Activated CD4-positive, alpha-beta T cell treated with anti-CD3 and anti-CD28 coated beads for 24 hours (primary cell): ENCODE measurements at places on chromosomes 11 and 22.

- no peak for DNase-seq
These were observed 1.8 kb downstream of the PANX1 start for GRCh38 chr11:94130298-94131046.

GRCh38 chr11:45900916-45901617 is 6.0 kb downstream of the FREY1 start:
- DNase-seq = no peak

GRCh38 chr11:1674173-1675131 is 22.5 kb upstream of the KRTAP5-6 start:
- no peak for DNase-seq

GRCh38 chr22:43964314-43964857 is 9.1 kb downstream of the SAMM50 start:
- no peak for DNase-seq

GRCh38 chr11:73017024-73017751 is 124.9 kb downstream of the FCHSD2 start:
- DNase-seq = no peak

DNA sequence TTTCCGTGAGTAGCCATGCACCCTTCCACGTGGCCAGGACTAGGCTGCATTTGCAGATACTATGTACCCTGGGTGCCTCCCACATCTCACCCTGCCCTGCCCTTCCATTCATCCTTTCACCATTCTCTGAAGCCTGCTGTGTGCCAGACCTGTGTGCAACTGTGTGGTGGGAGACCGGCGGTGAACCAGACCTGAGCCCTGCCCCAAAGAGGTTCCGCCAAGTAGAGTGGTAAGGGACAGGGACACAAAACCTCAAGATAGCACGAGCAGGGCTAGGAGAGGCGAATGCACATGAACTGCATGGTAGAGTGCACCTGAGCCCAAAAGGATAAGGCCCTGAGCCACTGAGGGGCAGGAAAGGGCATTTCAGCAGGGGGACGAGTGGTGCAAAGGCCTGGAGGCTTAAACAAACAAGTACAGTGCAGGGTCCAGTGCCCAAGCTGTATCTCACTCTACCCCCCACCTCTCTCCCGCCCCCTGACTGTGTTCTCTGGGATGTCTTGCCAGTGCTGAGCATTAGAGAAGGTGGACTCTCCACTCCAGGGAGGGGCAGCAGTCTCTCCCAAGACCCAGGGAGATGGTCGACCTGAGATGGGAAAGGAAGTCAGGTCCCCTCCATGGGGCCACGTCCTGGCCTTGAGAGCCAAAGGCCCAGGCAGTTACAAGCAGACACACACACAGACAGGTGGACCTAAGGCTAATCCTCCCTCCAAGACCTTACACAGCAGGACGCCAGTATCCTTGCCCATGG is 14.1 kb upstream of the ARAP1 start:
- DNase-seq = no peak

DNA sequence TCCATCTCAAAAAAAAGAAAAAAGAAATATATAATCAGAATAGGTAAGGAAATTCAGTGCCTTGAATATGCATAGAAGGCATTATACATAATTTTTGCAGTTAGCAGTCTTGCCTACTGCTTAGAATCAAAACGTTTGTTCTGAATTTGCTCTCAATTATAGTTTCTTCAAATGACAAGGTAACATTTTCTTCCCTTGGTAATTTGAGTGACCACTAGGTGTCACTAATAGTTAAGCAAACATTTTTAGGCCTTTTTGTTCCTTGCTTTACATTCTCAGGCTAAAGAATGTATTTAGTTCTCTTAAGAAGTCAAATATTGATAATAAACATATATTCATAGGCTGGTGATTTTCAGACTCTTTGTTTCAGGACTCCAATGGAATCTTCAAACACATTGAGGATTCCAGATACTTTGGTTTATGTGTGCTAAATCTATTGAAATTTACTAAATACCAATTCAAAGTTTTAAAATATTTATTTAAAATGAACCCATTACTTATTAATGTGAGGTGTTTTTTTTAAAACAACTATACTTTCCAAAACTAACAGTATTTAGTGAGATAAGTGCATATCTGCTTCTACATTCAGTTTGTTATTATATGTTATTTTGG is 55.0 kb upstream of the DEPDC7 start:
- no peak for DNase-seq

DNA sequence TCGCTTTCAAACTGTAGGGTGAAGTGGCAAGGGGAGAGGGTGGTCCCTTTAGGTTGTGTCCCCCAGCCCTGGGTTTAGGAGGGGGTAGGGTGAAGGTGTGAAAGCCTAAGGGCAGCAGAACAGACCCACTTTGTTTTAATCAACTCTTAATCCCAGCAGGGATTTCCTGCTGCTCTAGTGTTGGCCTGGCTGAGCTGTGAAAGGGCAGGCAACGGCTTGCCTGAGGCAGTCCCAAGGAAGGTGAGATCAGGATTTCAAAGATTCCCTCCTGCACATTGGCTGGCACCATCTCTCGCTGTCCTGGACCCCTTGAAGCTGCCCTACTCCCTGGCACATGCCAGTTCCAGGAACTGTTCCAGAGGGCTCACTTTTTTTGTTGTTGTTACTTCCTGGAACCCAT is 221.3 kb downstream of the INSC start:
- no peak for DNase-seq

GRCh38 chr22:19870153-19871022 is 15.7 kb upstream of the GNB1L start:
- DNase-seq = no peak

DNA sequence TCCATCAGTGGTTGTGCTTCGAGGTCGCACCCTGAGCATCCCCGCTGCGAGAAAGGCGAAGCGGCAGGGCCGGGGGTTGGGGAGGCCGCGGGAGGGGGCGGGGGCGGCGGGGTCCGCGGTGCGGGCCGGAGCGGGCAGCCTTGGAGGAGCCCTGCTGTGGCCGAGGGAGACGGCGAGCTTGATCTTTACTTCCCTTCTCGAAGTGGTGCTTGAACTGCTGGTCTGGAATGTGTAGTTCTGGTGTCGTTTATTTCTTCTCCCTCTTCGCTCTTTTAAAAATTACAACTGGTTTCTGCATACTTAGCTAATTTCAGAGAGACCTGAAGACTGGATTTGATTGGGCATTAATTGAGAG is 1.1 kb downstream of the APLP2 start:
- DNase-seq = no peak

GRCh38 chr11:75603791-75604736 is 42.0 kb downstream of the SERPINH1 start:
- DNase-seq = no peak

GRCh38 chr22:42581762-42582716 is 28.3 kb downstream of the SERHL2 start:
- DNase-seq = peak; percentile 83

DNA sequence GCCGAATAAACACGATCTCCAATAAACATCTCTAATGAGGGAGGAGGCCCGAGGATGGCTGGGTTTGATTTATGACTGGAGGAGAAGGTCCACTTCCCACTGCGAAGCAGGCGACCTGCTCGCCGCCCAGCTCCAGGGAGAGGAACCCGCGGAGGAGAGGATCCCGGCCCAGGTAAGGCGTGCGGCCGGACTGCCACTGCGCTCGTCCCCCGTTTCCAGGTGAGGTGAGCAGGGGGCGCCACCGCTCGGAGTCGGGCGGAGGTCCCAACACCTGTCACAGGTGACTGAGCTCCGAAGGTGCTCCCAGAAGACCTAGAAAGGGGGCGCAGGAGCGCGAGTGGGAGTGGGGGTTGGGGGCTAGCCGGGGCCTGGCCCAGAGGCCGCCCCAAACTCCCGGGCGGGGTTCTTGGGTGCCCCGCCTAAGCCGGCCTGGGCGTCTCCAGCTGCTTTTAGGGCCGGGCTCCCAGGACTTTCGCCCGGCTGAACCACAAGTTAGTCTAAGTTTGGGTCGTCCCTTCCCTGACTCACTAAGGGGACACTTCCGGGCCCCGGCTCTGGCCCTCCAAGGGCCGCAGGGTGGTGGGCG is 5.4 kb upstream of the PAX6 start:
- no peak for DNase-seq

GRCh38 chr22:36323855-36324331 is 63.9 kb downstream of the MYH9 start:
- no peak for DNase-seq

DNA sequence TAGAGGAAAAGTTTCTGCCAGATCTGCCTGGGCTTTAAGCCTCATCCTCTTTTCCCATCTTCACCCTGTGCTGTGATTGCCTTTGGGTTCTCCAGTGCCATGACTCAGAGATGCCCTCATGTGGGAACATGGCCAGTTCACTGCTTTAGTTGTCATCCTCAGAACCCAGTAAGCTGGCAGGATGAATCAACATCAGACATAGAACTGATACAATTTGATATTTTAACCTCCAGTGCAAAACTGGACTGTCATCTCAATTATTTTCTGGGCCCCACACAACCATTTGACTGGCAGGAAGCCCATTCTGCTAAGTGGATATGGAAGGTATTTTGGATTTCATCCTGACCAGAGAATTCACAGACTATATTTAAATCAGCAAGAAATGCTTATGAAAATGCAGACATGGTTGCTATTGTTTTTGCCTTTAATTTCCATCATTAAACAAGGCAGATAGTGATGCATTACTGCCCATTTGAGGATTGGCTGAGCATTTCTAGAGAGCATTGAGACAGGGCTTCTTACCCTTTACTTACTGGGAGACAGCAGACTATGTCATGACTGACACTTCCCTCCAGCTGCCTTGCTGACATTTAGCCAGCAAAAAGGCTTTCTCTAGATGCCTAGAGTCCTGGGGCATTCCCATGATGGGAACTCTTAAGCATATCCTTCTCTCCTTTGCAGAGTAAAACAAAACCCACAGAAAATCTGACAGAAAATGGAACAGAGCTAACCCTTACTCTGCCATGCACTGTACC is 327.1 kb upstream of the MTNR1B start:
- DNase-seq = no peak

GRCh38 chr11:128483211-128483788 is 104.1 kb downstream of the ETS1 start:
- DNase-seq = no peak

- DNase-seq = no peak
These were observed 47.7 kb upstream of the GAB2 start for GRCh38 chr11:78465169-78465942.

DNA sequence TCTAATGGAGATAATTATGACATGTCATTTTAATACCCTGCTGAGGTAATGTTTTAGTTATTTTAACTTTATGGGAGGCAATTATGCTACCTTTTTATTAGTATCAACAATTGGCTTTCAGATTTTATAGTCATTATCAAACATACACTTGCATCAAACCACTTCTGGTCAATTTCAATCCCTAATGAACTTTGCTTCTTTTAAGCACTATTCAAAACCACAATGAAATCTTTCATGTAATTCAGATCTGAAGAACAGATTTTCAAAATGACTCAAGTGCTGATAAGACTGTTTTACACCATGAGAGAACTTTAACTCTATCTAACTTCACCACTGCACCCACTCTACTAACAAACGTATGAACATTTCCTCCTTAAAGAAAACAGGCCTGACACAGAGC is 25.9 kb upstream of the CCDC34 start:
- no peak for DNase-seq

- no peak for DNase-seq
These were observed 22.7 kb upstream of the CD44 start for GRCh38 chr11:35116245-35116644.

GRCh38 chr11:64448599-64449380 is 89.8 kb downstream of the RPS6KA4 start:
- DNase-seq = peak; percentile 43

DNA sequence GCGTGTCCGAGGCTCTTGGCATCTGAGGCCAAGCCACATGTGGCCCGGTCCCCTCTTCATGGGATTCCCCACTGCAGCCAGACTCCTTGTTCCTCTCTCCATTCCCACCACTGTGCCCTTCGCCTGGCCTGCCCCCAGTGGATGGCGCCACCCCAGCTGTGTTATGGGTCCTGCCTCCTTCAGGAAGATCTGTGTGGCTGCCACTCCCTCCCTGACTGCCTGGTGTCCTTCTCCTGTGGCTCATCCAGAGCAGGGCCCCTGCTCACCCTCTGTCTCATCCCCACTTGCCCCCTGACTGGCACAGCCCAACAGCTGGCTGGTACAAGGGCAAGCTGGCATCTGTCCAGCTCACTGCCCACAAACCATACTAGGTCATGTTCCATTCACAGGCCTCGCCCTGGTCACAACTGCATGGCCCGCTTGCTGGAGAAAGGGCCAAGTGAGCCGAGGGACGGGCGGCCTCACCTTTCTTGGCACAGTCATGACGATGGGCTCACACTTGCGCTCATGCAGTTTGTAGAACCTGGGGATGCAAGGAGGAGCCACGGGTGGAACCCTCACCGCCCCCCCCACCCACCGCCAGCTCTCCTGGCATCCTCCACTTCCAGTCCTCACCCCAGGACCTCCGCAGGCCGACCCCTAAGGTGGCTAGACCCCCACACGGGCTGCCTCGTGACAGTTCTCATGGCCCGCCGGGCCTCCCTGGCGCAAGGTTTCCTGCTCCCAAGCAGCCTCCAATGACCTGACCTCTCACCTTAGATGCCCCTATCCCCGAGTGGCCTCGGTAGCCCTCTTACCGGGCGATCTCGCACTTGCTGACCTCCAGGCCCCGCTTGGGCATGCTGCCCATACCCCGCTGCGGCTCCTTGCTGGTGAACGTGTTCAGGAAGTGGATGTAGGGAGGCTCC is 2.1 kb upstream of the PTPRCAP start:
- no peak for DNase-seq

- DNase-seq = no peak
These were observed at the start of gene KLHL35 for GRCh38 chr11:75432911-75433321. Gene KLHL35 (minus strand): TSS chr11:75433203. CDS start chr11:75430629, 2,574 bp downstream.

GRCh38 chr22:43446037-43446803 is 34.4 kb downstream of the MPPED1 start:
- no peak for DNase-seq

GRCh38 chr22:22935546-22936157 is 48.0 kb downstream of the IGLL5 start:
- no peak for DNase-seq

DNA sequence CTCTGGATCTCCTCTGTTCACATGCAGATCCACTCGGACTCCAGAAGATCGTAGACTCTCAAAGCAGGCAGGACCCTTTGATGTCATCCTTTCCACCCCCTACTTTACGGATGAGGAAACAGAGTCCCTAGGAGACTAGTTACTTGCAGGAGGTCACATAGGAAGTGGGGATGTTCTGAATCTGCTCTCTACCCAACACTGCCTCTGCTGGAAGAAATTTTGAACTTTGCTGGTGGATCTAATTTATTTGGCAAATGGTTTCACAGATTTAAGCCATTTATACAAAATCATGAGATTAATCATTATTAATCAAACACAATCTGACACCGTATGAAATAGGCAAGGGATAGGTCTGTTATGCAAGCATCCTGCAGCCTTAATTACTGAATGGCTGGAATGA is 55.0 kb upstream of the USP47 start:
- no peak for DNase-seq

DNA sequence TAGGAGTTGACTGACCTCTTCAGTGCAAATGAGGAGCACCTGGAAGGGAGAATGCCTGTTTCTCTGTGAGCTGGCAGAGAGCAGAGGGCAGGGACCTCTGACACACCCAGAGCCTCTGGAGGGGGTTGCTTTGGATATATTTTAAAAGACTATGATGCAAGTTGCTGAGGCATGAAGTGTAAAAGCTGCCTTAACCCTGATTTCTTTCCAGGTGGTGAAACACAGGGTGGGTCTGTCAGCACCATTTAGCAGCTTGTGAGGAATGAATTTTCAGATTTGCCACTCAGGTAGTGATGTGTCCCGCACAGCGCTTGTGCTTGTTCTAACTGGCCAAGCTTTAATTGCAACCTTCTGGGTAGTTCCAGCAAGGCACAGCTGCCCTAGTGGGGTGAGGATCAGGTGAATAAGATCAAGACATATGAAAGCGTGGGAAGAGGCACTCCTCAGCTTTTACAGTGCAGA is 90.2 kb downstream of the SWAP70 start:
- DNase-seq = no peak

- no peak for DNase-seq
These were observed 1506.5 kb downstream of the TBC1D22A start for GRCh38 chr22:48268771-48269552.
